ENCODE measurements at places on chromosomes 2 and 18. TPM values are rescaled to one million over a fixed set of nuclear protein-coding genes. Genes with fewer than 3 reads are reported as not detected.
A peak's percentile ranks its signal among the peaks of the same experiment; 100 is the strongest.

Gene APOB
- 1.5 TPM for total RNA-seq

Gene ERMN
- 0.59 TPM for total RNA-seq

Gene TIA1
- total RNA-seq = 150 TPM

Gene FBLN7
- total RNA-seq = 0.80 TPM

Gene OR6B2
- total RNA-seq = not detected

Gene CTAGE1
- total RNA-seq = not detected

Gene PPP1R1C
- 3.7 TPM for total RNA-seq

Gene LOXL3
- 21.1 TPM for total RNA-seq

Gene RGPD4
- total RNA-seq = 0.05 TPM

Gene ZFAND2B
- total RNA-seq = 20.2 TPM

GRCh38 chr2:62055724-62056336, 140.1 kb upstream of the B3GNT2 start:
- no peak overlapping the region for H3K4me3 ChIP-seq
- DNase-seq = no peak
- H3K4me1 ChIP-seq = peaks cover 10% of the 10 kb centered on the region

DNA sequence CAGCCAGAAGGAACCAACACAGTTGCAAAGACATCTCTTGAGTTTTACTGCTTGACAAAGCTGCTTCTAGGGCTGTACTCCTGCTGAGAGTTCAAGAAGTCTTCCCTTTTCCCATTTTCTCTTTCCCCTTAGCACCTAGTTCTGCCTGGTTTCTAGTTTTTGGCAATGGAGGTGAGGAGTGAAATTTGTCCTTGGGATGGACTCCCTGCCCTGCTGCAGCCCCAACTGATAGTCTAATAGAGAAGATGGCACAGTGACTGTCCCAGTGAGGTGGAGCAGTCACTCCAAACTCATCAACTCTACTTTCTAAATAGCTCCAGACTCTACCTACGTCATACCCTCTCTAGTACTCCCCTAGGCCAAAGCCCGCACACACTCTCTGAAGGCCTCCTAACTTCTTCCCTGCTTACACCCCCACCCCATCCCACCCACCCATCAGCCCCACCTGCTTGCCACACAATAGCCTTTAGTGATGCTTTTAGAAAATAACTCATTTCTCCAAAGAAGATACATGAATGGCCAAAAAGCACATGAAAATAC, 164.4 kb downstream of the DDX1 start:
- H3K27me3 ChIP-seq = no peaks in the 10 kb centered on the region
- peaks cover 3% of the 10 kb centered on the region for H3K36me3 ChIP-seq
- no peak overlapping the region for H3K27ac ChIP-seq

- peak overlapping the region; percentile 98 for H3K27ac ChIP-seq
- H3K4me1 ChIP-seq = peaks cover 77% of the 10 kb centered on the region
- no peaks in the 10 kb centered on the region for H3K27me3 ChIP-seq
- DNase-seq = peak; percentile 33
- peak overlapping the region; percentile 29 for H3K4me3 ChIP-seq
Measured at GRCh38 chr18:62877411-62878221, 162.3 kb downstream of the PHLPP1 start.

DNA sequence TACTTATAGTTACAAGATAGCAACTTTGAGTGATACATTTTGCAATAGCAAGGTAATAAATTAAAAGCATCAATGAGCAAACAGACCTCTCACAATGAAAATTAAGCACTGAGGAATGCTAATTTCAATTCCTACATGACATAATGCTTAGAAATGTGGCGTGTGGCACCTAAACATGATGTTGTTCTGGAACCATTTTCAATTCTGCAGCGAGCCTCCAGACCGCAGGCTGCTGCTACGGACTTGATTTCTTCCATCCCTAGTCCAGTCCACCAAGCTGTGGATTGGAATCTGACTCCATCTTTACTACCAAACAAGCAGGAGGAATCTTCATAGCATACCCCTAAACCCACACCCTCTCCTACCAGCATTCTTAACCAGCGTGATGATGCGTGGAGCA, 58.7 kb upstream of the ZNF397 start:
- H3K4me3 ChIP-seq = no peak overlapping the region
- no peaks in the 10 kb centered on the region for H3K27me3 ChIP-seq
- peaks cover 3% of the 10 kb centered on the region for H3K36me3 ChIP-seq
- peaks cover 8% of the 10 kb centered on the region for H3K4me1 ChIP-seq
- H3K27ac ChIP-seq = no peak overlapping the region

DNA sequence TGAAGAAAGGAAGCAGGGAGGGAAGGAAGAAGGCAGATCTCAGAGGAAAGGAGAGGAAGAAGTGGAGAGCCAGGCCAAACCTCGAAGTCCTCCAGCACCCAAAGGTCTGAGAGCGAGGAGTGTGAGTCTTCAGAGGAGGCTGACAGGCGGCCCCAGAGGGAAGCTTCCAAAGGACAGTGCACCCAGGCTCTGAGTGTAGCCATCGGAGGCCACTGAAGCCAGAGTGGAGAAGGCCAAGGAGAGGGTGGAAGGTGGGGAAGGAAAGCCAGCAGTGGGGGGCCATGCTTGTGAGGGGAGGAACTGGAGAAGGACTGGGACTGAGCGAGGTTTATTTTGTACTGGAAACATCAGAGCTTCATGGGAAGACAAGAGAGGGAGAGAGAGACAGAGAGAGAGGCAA, 6.0 kb downstream of the ATP6V1B1 start:
- no peaks in the 10 kb centered on the region for H3K36me3 ChIP-seq
- no peak for DNase-seq
- peaks cover 74% of the 10 kb centered on the region for H3K27me3 ChIP-seq
- H3K4me3 ChIP-seq = no peak overlapping the region

DNA sequence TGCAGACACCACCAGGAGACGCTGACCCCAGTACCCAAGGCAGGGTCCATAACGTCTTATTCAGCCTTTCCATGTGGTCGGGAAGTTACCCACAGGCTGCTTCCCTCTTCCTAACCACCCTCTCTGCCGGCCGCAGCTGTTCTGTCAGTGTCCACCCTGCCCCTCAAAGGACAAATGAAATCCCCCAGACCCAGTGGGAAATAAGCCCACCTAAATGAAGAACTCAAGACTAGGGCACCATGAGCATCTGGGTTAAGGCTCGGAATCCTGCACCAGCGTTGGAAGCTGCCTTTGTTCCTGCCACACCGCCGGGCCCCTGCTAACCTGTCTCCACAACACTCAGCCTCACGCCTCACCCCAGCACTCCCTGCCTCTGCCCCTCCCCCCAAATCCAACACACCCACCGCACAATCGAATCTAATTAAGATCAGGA, 21.7 kb downstream of the BCL11A start:
- peak overlapping the region; percentile 82 for H3K27ac ChIP-seq
- H3K4me1 ChIP-seq = peaks cover 97% of the 10 kb centered on the region
- H3K36me3 ChIP-seq = peaks cover 15% of the 10 kb centered on the region
- peak; percentile 65 for DNase-seq
- peak overlapping the region; percentile 60 for H3K4me3 ChIP-seq

GRCh38 chr18:22174341-22175145, 5.2 kb downstream of the GATA6 start:
- peaks cover 97% of the 10 kb centered on the region for H3K27me3 ChIP-seq
- peaks cover 27% of the 10 kb centered on the region for H3K4me1 ChIP-seq
- no peaks in the 10 kb centered on the region for H3K36me3 ChIP-seq
- H3K27ac ChIP-seq = no peak overlapping the region
- no peak overlapping the region for H3K4me3 ChIP-seq
- no peak for DNase-seq

DNA sequence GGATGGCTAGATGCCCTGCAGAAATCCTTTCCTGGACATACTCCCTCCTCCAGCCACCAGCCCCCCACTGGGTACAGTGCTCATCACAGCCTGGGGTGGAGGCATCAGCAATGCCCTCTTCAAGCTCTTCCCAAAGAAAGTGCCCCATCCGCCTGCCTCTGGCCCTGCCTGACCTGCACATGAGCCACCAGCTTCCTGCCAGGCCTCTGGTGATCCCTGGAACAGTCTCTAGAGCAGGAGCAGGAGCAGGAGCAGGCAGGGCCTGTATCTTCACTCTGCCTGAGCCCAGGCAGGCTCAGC, 54.1 kb upstream of the CAB39 start:
- no peak overlapping the region for H3K27ac ChIP-seq
- H3K36me3 ChIP-seq = no peaks in the 10 kb centered on the region
- no peaks in the 10 kb centered on the region for H3K27me3 ChIP-seq
- H3K4me3 ChIP-seq = no peak overlapping the region

DNA sequence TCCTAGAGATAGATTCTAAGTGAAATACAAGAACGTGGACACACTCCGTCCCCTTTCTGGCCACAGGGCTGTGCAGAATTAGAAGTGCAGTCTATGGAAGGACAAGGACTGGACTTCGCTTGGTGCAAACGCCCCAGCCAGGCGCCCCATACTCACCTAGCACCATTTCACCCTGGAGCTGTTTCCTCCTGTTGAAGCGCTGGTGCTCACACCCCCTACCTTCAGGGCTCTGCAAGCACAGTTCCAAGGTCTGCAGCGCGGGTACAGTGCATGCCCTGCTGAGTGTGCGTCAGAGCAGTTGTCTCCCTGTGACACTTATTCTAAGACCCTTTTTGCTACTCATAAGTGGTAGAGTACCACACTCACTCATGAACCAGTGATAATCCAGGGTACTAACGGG, 3.0 kb downstream of the HPCAL1 start:
- H3K4me3 ChIP-seq = 0 out of 2 replicates have a peak overlapping the region, but pooled peaks have one; percentile 22
- H3K27ac ChIP-seq = no peak overlapping the region
- peaks cover 54% of the 10 kb centered on the region for H3K27me3 ChIP-seq
- H3K36me3 ChIP-seq = no peaks in the 10 kb centered on the region
- peak; percentile 55 for DNase-seq

GRCh38 chr2:239893236-239893515, 132.0 kb downstream of the NDUFA10 start:
- peaks cover 3% of the 10 kb centered on the region for H3K36me3 ChIP-seq
- peaks cover 17% of the 10 kb centered on the region for H3K4me1 ChIP-seq
- peaks cover 8% of the 10 kb centered on the region for H3K27me3 ChIP-seq
- no peak overlapping the region for H3K27ac ChIP-seq
- no peak overlapping the region for H3K4me3 ChIP-seq

DNA sequence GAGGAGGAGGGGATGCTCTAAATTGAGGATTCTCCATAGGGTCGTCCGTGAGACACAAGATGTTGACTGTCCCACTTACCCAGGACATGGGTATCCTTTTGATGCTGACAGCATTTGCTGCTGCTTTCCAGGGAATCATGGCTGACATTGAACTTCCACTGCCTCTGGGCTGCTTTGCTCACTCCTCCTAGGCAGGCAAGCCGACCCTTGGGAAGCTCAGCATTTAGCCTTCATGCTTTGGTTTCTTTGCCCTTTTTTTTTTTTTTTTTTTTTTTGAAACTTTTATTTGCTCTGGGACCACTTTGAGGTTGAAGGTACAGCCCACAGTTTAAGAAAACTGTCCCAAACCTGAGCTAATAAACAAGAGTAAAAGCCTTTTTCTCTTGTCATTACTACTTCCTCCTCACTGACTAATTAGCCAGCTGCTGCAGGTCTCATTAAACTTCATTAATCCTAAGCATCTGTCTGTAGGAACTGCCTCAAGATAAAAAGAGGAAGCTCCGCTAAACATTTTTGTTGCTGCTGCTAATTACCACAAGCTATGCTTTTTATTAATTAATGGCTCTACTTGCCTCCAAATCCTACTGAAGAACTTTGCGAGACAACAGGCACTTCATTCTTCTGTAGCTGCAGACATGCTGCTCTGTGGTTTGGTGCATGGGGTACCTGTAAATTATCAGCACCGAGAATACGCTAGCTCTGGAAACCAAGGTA, 125.4 kb downstream of the SPTBN1 start:
- H3K4me1 ChIP-seq = peaks cover 76% of the 10 kb centered on the region
- no peaks in the 10 kb centered on the region for H3K27me3 ChIP-seq
- H3K36me3 ChIP-seq = no peaks in the 10 kb centered on the region
- no peak overlapping the region for H3K4me3 ChIP-seq
- H3K27ac ChIP-seq = no peak overlapping the region

DNA sequence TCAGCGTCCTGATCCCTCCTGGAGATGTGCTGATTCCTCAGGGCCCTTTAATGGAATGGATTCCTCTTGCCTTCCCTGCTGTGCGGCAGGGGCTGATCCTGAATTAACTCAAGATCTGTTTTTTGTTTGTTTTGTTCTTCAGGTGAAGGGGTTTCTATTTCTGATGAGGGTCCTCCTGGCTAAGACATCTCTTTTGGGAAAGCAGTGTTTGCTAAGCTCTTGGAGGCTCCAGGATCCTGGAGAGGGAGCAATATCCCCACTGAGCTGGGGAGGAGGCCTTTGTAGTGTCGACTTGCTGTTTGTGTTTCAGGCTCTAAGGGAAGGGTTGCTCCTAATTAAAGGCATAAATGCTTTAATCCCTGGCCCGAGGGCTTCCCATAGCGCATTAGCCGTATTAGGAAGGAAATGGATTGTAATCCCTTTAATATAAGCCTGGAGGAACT, 65.3 kb upstream of the FOXI3 start:
- peaks cover 28% of the 10 kb centered on the region for H3K27me3 ChIP-seq
- H3K4me3 ChIP-seq = peak overlapping the region; percentile 27
- peak; percentile 26 for DNase-seq
- peak overlapping the region; percentile 80 for H3K27ac ChIP-seq
- H3K36me3 ChIP-seq = no peaks in the 10 kb centered on the region

DNA sequence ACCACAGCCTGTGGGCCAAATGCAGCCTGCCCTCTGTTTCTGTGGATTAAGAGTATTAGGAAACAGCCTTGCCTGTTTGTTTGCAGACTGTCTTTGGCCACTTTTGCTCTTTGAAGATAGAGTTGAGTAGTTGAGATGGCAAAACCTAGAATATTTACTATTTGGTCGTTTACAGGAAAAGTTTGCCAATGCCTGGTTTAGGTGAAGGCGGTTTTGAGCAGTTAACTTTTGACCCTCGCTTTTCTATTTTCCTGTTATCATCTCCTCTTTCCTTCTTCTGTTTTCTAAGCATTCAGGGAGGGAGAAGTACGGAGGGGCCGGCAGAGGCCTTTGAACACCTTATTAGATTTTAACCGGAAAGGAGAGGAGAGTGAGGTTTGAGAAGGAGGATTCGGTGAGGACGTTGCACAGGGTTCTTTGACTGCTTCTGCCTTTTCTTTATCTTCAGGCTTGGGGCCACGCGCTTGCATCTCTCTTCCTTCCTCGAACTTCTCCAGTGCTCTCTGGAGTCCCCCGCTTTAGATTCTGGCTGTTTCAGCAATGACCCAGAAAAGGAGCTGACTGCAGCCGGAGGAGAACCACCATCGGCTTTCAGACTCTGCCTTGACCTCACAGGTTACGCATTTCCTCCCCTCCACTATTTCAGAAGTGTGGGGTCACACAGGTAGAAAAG, 39.2 kb downstream of the IL1R2 start:
- H3K4me1 ChIP-seq = peaks cover 15% of the 10 kb centered on the region
- H3K4me3 ChIP-seq = no peak overlapping the region
- H3K36me3 ChIP-seq = no peaks in the 10 kb centered on the region
- H3K27ac ChIP-seq = no peak overlapping the region
- peaks cover 3% of the 10 kb centered on the region for H3K27me3 ChIP-seq

- no peak overlapping the region for H3K27ac ChIP-seq
- peaks cover 62% of the 10 kb centered on the region for H3K36me3 ChIP-seq
- H3K4me1 ChIP-seq = no peaks in the 10 kb centered on the region
- peak; percentile 64 for DNase-seq
- H3K4me3 ChIP-seq = no peak overlapping the region
Measured at GRCh38 chr2:218648088-218648786, 11.2 kb downstream of the ZNF142 start.

DNA sequence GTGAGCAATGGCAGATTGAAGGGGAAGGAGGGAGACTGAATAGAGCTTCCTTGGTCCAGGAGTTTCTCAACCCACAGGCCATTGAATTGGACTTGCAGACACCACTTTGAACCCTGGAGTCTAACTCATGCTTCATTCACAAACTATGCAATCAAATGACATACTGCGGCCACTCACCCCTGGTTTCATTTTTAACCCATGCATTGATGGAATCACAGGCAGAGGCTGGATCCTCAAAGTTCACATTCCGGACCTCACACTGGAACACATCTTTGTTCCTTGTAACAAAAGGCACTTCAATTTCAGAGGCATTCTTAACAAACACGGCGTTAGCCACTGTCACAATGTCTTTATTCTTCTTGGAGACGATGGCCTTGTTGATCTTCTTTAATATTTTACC, 40.7 kb downstream of the MRPL44 start:
- peaks cover 28% of the 10 kb centered on the region for H3K36me3 ChIP-seq
- H3K4me1 ChIP-seq = peaks cover 3% of the 10 kb centered on the region
- no peak overlapping the region for H3K27ac ChIP-seq
